Muscle of leg (tissue), 16 donors: ENCODE measurements at places on chromosomes 4 and X. TPM values are rescaled to one million over a fixed set of nuclear protein-coding genes. Genes with fewer than 3 reads are reported as not detected.

HPGD gene
- total RNA-seq, result 5.0 TPM

TLL1 gene
- total RNA-seq, result 3.9 TPM

GRCh38 chrX:107677909-107678308, 49.6 kb downstream of the PRPS1 start:
- DNase-seq, result no peak

DNA sequence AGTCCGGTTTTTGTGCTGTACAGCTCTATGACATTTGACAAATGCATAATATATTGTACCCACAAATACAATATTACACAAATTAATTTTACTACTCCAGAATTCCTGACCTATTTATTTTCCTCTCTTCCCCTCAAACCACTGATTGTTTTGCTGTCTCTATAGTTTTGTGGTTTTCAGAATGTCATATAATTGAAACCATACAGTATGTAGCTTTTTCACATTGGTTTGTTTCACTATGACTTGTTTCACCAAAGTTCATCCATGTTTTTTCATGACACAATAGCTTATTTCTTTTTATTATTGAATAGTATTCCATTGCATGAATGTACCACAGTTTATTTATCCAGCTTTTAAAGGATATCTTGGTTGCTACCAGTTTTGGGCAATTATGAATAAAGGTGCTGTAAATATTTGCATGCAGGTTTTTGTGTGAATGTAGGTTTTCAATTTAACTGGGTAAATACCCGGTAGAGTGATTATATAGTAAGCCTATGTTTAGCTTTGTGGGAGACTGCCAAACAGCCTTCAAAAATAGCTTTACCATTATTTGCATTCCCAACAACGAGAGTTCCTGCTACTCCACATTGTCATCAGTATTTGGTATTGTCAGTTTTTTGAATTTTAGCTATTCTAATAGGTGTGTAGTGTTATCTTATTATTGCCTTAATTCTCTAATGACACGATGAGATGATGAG, 25.9 kb downstream of the RNF175 start:
- DNase-seq, result no peak

- no peak for DNase-seq
These were observed 174.0 kb downstream of the NPFFR2 start for GRCh38 chr4:72205831-72206230.

- DNase-seq, result no peak
These were observed 112.5 kb upstream of the EMCN start for GRCh38 chr4:100630341-100630740.

IGFBP7 gene
- total RNA-seq, result 131 TPM

GRCh38 chr4:184568770-184569169, 80.5 kb downstream of the CASP3 start:
- DNase-seq, result peak; percentile 20

DNA sequence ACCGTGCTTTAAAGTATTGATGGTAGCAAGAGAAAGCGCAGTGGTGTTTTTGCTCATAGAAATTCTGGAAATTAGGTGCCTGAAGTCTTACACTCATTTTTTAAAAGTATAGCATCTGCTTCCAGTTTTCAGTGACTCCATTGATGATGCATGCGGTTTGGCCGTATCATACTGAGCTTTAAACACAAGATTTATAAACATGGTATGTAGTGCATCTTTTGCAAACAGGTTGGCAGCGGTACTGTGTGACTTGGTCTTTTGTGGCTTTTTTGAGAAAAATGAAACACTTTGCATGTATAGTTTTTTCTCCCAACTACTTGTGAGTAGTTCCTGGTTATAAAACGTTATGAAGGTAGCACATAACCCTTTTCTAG, 2.0 kb downstream of the DDX3X start:
- DNase-seq, result peak; percentile 30

RASSF6 gene
- 0.04 TPM for total RNA-seq

DNA sequence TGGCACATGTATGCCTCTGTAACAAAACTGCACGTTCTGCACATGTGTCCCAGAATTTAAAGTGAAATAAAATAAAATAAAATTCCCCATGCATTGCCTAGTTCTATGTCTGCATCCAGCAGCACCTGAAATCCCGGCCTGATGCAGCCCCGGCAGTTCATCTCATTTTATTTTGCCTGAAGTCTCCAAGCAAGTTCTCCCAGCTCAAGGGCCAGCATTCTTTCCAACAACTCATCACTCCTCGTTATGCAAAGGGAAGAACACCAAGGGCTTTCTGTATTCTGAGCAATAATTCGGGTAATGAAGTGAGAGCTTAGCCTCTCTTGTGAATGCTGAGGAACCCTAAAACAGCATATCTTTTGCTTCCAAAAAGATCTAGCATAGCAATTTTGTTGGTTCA, 2.7 kb downstream of the ENPP6 start:
- peak; percentile 76 for DNase-seq

GRCh38 chr4:1479454-1479853, 73.2 kb upstream of the NKX1-1 start:
- no peak for DNase-seq

DNA sequence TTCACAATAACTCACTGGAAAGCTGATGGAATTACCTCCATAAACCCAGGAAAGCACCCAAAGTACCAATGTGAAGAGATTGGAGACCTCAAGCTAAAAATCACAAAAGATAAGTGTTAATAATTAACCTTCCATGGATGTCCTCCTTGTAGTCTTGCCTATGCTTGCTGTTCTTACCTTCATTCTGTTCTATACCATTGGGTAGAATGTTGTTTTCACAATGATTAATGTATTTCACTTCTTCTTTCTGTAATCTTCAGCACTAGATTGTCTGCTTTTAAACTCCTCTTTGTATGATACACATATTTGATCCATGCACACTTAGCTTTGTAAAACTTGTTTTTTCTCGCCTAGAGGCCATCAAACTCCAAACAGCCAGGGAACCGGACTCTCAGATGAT, 570.3 kb downstream of the RAPGEF2 start:
- DNase-seq, result no peak

- DNase-seq, result no peak
These were observed 81.1 kb upstream of the ADAD1 start for GRCh38 chr4:122297694-122298093.
